Osteocyte (in vitro differentiated cells): ENCODE measurements at places on chromosomes 6 and 20. TPM values are rescaled to one million over a fixed set of nuclear protein-coding genes. Genes with fewer than 3 reads are reported as not detected.

DNA sequence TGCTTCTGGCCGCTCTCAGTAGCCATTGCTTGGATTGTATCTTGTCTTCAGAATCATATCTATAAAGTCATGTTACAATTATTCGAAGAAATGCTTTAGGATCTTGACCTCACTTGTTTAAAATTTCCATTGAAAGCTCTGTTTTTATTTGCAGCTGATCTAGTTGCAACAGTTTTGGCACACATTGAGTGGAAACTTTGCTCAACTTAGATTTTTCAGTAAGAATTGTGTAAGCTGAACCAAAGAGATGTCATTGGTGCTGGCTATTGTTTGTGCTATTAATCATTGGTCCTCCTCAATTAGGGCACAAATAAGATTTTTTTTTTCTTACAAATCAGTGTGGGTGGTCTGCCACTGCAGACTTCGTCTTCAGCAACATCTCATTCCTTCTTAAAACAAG, 649.2 kb downstream of the MMUT start:
- no peak for DNase-seq

The LTV1 gene
- 20.3 and 22.1 TPM in 2 replicates for total RNA-seq

The SLC13A3 gene
- total RNA-seq, result 1.8 and 2.1 TPM in 2 replicates

The RSPO4 gene
- total RNA-seq, result not detected in 2 replicates

- DNase-seq, result no peak
These were observed 11.2 kb upstream of the PSMG4 start for GRCh38 chr6:3247255-3248146.

GRCh38 chr20:3658716-3659491, 4.3 kb downstream of the GFRA4 start:
- DNase-seq, result no peak

The SMLR1 gene
- total RNA-seq, result not detected in 2 replicates

The MYL9 gene
- total RNA-seq, result 197 and 200 TPM in 2 replicates

DNA sequence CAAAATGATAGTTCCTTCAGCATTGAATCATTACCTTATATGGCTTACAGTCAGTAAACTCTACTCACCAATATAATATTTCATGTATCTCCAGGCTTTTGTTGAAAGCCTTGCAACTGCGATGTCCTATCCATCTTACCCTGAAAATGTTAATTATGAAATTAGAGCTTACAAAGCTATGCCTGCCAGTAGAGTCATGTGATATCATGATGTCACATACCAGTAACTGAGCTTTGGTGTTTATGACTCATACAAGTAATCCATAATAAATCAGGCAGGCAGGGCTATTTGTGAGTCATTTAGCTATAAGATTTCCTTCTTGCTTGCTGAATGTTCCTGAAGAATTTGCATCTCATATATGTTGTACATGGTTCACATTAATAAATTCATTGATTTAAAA, 44.9 kb upstream of the FAM83B start:
- DNase-seq, result no peak

DNA sequence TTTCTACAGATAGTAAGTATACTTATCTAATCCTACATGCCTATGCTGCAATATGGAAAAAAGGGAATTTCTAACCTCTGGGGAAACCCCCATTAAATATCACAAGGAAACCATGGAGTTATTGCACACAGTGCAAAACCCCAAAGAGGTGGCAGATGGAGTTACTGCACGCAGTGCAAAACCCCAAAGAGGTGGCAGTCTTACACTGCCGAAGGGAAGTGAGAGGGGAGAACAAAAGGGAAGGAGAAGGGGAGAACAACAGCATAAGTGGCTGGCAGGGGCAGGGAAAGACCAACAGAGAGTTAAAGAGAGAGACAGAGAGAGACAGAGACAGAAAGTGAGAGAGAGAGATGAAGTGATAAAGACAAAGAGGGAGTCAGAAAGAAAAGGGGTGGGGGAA, 43.8 kb upstream of the EIF2S2 start:
- no peak for DNase-seq

- DNase-seq, result no peak
These were observed 380.0 kb downstream of the BTBD9 start for GRCh38 chr6:38259736-38260135.
